ENCODE measurements at places on chromosomes 11 and 22.

DNA sequence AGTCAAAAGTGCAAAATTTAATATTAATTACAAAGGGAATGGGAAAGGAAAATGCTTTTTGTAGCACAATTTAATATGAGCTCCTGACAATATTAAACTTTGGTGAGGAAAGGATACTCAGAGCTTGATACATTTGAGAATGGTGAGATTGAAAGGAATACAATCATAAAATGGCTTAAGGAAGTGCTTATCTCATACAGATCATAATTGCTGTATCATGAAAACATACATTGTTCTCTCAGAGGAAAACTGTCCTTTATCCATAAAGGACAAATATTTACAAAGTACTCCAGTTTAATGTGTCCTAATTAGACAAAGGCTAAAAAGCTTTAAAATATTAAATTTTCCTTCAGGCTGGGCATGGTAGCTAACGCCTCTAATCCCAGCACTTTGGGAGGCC lies 260.4 kb downstream of the TMEM135 start:
- no peak for DNase-seq

GRCh38 chr11:109911488-109911887 lies 181.7 kb upstream of the ZC3H12C start:
- DNase-seq = no peak

- DNase-seq = no peak
These were observed 571 bp downstream of the P2RX6 start for GRCh38 chr22:21015466-21016006.

GRCh38 chr11:82826526-82826925 lies 73.7 kb downstream of the PRCP start:
- DNase-seq = no peak

GRCh38 chr11:9772218-9772617 lies 108.3 kb downstream of the SWAP70 start:
- no peak for DNase-seq

DNA sequence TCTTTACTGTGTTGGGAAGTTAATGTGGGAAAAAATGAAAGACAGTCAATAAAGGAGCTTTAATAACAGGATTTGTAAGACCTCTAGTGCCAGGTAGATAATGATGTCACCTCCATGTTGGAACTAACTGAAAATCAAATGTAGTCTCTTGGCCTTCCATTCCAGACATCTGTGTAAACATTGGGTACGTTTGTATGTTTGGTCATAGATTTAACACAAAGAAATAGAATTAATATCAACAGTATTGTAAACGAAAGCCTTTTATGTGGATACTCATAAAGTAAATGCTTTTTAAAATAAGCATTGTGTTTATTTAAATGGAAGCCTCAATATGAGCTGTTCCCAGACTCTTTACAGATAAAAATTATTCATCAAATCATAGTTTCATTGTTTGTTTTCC lies 605.7 kb downstream of the METTL15 start:
- no peak for DNase-seq

DNA sequence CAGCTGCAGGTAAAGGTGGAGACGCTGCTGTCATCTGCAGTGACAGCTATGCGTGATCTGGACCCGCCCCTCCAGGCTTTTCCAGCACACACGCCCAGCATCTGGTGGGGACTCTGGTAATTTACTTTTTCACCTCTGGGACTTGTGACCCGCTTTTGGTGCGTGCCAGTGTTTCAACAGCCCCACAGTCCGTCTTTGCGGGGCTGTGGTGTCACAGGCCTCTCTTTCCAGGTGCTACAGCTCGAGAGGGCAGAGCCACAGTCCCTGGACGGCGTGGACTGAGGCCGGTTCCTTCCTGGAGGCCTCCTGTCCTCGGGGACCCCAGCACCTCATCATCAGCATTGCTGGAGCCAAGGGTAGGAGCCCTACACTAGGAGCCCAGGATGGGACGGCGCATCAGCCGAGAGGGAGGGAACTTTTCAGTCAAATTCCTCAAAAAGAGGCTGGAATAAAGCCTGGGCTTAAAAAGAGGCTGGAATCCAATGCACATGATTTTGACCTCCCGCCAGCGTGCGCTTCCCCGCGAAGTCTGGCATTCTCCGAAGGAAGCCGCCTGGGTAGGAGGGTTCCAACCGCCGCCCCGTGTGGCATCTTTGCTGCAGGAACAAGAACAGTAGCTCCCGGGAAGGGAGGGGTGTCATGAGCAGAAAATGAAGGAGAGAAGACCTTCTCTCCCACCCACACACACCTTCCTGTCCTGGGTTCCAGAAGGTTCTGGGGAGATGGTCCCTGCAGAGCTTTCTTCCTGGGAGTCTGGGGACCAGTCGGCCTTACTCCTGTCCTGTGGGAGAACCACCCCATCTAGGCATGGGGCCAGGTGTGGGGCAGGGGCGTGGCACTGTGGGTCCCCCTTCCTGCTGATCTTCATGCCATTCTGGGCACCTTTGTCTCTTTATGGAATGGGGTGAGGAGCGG lies 25.7 kb upstream of the KRTAP5-7 start:
- DNase-seq = no peak

DNA sequence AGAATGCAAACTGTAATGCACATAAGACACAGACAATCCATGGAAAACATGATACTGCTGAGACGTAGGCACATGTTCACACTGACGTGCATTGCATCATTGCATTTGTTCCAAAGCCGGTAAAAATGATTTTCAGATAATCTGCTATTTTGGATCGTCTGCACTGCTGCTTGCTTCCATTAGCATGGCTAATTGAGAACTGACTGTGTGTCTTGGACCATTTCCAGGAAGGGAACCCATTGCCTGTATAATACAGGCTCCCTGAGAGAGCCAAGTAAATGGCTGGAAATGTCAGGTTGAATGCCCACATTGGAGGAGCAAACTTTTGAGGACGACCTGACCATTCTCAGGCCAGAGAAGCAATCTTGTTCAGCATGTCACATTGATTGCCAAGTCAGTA lies 304.8 kb downstream of the ST3GAL4 start:
- DNase-seq = no peak

DNA sequence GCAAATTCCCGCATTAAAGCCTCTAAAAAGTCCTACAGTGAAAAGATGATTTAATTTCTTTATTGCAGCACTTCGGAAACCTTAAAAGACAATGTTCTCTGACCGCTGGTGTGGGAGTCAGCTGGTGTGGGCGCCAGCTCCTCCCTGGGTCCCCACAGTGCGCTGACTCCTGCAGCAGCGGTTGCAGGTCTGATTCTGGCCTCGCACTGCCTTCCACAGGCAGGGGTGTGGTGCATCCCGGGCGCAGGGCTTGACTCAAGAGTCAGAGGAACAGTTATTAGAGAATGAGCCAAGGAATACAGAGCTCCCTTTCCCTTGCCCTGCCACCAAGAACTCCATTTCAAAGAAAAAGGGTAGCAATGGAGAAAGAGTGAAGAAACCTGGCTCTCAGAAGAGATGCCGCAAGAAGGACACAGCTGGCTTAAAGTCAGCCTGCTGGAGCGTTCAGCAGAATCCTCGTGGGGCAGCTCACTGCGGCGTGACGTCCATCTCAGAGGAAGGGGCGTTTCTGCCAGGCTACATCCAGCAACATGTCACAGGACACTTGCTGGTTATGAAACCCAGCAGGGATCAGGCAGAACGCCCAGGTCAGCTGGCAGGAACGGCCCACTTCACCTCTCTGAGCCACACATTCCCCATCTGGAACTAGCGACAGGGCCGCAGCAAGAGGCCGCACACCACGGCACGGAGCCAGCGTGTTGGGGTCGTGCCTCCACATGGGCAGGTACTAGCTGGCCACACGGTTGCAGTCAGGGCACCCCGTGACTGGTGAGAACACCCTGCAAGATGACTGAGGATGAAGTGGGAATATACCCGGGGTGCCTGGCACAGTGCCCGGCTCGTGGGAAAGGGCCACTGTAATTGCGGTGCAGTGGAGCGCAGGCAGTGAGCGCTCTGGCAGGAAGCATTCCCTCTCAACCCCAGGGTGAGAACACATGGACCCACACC lies 18.1 kb upstream of the EFCAB6 start:
- DNase-seq = no peak

- no peak for DNase-seq
These were observed 736.4 kb downstream of the KCNA4 start for GRCh38 chr11:29280452-29280851.

DNA sequence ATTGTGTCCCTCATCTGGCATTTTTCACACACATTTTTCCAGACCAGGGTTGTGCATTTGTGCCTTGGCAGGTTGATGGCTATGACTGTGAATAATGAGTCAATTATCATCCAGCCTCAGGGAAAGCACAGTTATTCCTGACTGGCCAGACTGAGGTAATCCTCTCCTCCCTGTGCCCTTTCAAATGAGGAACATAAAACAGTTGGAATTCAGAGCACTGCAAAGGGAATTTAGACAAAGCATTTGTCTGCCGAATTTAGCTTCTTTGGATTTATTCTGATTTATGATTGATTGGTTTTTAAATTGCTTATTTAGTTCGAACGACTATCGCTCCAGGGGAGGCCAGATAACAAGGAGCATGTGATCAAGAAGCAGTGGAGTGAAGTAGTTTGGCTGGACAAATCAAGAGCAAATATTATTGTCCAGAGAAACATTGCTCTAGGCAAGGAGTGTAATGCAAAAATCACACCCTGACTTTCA lies 30.8 kb upstream of the RAG2 start:
- DNase-seq = no peak

GRCh38 chr11:17753641-17754040 lies 19.1 kb downstream of the KCNC1 start:
- no peak for DNase-seq

DNA sequence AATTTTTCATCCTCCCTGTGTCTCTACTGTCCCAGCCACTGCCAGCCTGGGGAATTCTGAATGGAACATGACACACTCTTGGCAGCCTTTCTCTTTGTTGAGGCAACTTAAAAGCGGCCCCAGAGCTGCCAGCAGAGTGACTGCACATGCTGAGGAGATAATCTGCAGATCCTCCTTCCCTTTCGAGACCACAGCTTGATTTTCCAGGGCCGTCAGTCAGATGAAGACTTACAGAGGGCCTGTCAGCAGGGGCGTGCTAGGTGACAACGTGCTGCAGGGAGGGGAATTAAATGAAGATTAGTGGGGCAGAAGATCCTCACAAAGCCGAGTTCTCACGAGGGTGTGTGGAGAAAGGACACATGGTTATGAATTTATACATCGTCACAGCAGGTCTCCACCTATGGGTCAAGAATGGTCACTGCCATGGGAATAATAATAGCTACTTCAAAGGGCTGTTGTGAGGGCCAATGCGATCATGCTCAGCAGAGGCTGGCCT lies 193.5 kb upstream of the PITPNB start:
- no peak for DNase-seq

- DNase-seq = no peak
These were observed 589.5 kb downstream of the OPCML start for GRCh38 chr11:132942611-132943356.

GRCh38 chr11:87840786-87841185 lies 334.5 kb downstream of the RAB38 start:
- DNase-seq = no peak

- DNase-seq = no peak
These were observed 57.4 kb upstream of the PARVA start for GRCh38 chr11:12319988-12320387.

GRCh38 chr11:119094816-119095065 lies 6.9 kb downstream of the DPAGT1 start:
- DNase-seq = no peak

DNA sequence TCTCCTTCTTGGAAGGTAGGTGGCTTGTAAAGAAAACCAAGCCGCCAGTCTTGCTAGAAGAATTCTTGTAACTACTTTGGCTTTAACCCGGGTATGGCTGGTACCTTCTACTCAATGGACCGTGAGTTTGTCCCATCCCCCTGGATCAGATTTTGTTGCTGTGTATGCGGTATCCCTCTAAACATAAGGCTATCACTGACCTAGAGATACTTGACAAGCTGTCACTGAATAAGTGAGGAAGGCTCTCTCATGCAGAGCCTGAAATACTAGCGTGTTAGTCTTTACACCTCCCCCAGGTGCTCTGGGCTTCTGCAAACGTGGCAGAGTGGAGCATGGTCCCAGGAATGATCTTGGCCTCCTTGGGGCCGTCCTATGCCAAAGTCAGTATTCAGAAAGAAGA lies 34.5 kb downstream of the GLB1L2 start:
- no peak for DNase-seq

GRCh38 chr11:70473873-70474690 lies 75.8 kb downstream of the CTTN start:
- DNase-seq = no peak

- no peak for DNase-seq
These were observed 66.0 kb downstream of the FEZ1 start for GRCh38 chr11:125429807-125430678.

GRCh38 chr11:73218106-73218829 lies at the start of gene P2RY2:
TSS of gene P2RY2 (plus strand) at chr11:73218281. CDS start at chr11:73234160, 15,879 bp downstream.
- no peak for DNase-seq

- DNase-seq = no peak
These were observed 3.2 kb upstream of the PTDSS2 start for GRCh38 chr11:446891-447290.
